ENCODE measurements at places on chromosomes 1 and 21. TPM values are rescaled to one million over a fixed set of nuclear protein-coding genes. Genes with fewer than 3 reads are reported as not detected.

RIIAD1 gene
- polyA plus RNA-seq: not detected

SPRR2A gene
- not detected for polyA plus RNA-seq

KIAA0040 gene
- 15.0 TPM for polyA plus RNA-seq

RAB3B gene
- 5.7 TPM for polyA plus RNA-seq

DNA sequence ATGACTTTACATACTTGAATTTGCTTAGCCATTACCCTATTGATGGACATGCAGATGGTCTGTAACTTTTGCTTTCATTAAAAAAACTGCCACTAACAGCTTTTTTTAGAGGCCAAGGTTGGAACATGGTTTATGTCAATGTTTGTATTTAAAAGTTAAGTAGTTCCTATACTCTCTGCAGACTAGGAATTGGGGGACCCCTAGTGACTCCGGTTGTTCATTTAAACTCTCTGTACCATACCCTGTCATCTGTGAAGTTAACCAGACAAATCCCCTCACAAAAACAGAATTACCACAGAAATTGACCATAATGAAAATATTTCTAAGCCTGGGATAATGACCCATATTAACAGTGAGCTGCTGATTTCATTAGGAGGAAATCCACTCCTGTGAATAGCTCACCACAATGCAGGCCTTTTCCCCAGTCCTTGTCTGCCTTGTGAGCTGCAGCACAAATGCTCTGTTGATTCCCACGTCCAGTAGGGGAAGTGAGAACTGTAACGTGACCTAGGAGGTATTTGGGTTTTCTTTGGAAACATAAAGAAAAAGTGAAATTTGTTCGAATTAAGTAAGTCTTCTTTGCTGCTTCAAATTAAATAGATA is 30.2 kb upstream of the CD101 start:
- DNase-seq: no peak

DNA sequence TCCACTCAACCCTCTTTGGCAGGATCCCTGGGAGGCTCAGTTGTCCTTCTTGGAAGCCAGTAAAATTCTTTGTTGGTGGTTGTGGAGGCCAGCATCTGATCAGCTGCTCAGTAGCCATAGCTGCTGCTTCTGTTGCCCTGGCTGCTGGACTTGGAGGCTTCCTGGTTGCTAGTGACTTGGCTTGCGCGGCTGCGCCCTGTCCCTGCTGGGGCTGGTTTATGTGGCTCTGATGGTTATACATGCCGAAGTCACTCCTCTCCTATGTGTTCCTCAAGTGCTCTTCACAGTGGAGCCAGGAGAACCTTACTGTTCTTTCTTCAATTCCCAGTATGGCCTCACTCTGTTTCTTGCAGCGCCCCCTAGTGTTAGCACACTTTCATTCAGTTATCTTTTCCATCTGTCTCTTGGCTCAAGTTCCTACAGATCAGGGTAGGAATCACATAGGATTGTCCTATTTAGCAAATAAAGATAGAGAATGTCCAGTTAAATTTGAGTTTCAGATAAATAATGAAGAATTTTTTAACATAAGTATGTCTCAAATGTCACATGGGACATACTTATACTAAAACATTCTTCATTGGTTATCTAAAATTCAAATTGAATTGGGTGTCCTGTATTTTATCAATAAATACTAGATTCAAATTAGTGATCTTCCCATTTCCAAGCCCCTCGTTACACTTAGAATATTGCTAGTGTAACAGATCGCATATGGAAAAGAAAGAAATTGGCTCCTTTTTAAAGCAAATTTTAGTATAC is 176.5 kb downstream of the TGFB2 start:
- no peak for DNase-seq

DNA sequence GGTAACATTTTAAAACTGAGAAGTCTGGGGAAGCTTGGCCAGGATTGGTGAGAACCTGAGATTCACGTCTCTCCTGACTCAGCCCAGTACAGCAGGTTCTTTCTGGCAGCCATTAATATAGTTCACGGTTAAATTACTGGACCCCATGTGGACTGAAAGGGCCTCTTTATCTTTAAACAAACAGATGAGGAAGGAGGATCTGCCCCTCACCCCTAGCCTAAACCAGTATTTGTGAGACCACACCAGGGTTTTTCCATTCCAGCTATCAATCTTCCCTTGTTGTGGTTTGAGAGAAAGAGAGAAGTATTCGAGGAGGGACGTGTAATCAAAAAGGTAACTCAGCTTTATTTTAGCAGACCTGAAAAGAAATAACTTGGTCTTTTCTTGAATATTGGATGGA is 137.1 kb downstream of the PROX1 start:
- no peak for DNase-seq

DNA sequence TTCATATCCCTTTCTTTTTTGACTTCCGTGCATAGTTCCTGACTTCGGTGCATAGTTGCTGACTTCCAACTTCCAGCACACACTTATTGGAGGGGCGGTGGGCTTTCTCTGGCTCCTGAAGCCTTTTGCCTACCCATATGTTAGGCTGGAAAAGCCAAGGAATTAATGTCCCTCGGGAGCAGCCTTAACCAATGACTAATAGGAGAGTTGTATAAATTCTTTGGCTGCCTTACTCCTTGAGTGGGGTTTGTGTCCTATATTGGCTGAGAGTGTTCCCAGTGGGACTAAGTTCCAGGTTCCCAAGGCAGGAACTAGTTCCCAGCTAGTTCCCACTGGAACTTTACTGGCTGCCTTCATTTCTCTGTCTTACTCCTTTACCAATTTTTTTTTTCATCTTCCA is 105.7 kb downstream of the ZNF326 start:
- no peak for DNase-seq

DNA sequence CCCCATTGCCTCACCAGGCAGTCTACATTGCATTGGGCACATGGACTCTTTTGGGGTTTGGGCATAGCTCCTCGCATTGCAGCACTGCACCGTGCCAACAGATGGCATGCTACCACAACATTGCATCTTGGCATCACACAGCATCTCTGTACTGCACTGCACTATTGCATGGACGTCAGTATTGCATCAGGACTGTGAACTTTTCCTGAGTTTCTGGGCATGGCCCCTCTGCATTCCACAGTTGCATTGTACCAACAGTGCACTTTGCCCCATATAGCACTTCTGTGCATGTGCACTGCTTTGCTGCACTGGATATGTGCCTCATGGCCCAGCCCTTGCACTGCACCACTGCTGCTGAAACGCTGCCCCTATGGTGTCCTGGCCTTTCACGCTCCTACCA is 9.6 kb downstream of the PTPRU start:
- no peak for DNase-seq

DNA sequence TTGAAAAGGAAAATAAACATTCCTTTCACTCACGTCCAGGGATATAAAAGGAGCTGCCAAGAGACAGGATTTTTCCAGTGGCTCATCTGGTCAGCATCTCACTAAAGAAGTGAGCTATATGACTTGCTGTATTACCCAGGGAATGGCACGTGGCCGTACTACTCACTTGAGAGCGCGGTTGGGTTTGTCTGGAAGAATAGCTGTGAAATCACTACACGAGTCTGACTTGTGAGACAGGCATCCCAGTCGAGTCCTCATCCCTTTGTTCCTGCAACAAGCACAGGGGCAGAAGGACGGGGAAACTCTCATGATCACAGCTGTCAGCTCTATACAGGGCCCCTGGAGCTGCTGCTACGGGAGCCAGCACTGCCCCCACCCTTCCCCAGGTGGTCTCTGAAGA is 17.7 kb downstream of the RGS8 start:
- no peak for DNase-seq
